Stimulated activated CD4-positive, alpha-beta T cell treated with anti-CD3 and anti-CD28 coated beads, TNF-alpha, amount 100 ng/mL, for 4 hours (primary cell): ENCODE measurements at places on chromosomes 6 and 20.

GRCh38 chr20:58374906-58375758 lies 13.9 kb upstream of the VAPB start:
- no peak for DNase-seq

GRCh38 chr20:21053002-21053762 lies 53.0 kb downstream of the LINC00237 start:
- no peak for DNase-seq

GRCh38 chr6:2630891-2631571 lies 119.7 kb downstream of the MYLK4 start:
- no peak for DNase-seq

DNA sequence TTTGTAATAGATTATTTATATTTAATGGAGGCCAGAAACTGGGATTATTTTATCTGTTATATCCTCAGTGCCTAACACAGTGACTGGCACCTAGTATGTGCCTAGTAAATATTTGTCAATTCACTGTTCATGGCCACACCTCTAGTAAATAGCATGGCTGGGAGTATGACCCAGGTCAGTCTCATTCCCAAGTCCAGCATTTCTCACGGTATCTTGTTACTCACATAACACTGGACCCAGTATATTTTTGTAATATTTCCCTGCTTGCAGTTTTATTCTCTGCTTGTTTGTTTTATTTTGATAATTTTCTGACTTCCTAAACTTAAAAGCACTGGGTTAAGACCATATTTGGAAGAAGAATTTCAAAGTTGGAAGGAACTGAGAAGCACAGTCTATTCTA lies 47.7 kb downstream of the CTNNBL1 start:
- DNase-seq = no peak

DNA sequence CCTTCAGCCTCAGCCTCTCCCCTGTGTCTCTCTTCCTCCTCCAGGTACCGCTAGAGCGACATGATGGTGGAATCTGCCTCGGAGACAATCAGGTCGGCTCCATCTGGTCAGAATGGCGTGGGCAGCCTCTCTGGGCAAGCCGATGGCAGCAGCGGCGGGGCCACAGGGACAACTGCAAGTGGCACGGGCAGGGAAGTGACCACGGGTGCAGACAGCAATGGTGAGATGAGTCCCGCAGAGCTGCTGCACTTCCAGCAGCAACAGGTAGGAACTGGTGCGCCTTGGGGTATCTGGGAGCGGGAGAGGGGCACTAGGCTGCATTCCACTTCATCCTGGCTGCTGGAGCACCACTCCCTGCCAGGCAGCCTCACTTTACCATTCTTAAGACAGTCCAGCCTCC lies 19.5 kb downstream of the FOXP4 start:
- no peak for DNase-seq

DNA sequence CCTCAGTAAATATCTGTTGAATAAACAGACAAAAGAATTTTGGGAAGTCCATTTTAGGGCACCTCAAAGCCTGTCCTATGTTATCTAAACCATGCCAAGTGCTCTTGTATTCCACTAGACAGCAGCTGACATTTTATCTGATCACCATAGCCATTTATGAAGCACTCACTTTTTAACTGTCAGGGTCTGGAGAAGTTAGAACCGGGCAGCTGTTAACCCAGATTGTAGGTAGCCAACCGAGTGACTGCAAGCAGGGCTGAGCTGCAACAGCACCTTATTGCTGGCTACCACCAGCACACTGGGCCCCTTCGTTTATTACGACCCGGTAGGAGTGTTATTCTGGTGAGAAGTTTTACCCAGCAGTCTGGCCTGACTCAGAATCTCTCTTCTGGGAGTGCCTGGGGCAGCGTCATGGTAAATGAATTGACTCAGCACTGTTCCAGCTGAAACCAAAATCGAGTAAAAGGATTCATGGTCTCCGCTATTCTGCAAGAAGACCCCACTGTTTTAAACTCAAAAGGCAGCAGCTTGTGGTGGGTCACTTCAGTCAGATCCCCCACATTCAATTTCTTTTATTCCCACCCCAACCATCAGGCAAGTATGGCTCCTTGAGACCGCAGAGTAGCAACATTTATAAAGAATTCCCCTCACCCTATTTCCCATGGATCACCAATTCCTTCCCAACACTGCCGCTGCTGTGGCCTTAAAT lies 1.7 kb downstream of the UBE2V1 start:
- DNase-seq = no peak

- no peak for DNase-seq
Measured at GRCh38 chr6:83097204-83097603, 29.7 kb downstream of the DOP1A start.

GRCh38 chr20:59777331-59777725 lies 156.1 kb downstream of the SYCP2 start:
- DNase-seq = no peak

GRCh38 chr6:112863753-112864152 lies 516.6 kb downstream of the RFPL4B start:
- DNase-seq = no peak

DNA sequence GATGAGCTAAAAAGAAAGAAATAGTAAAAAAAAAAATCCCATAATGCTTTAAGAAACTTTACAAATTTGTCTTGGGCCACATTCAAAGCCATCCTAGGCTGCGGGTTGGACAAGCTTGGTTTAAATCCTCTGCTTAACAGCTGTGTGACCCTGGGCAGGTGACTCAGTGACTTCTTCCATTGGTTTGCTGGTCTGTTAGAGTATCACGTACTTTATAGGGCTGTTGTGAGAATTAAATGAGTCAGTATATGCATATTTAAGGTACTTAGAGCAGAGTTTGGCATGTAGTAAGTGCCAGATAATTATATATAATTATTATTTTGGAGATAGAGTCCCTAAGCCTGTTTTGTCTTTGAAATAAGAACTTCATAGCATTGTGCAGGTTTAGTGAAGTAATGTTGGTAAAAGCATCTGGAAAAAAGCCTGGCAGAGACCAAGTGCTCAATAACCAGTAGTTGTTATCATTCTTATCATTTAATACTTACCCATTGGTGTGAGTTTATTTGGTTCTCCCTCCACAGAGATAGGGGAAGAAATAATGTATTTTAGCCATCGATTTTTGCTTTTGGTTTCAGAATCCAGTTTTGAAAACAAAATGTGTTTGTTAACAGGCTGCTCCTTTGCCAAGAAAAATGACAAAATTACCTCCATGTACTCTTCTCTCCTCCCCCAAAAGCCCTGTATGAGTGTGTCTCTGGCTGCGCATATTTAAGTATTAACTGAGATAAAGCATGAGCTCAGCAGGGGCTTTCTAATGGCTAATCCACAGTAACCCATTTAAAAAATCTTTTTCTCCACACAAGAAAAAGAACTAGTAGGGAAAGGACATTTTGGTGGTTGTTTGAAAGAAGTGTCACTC lies 67.2 kb downstream of the FOXO3 start:
- no peak for DNase-seq

GRCh38 chr6:161035182-161035980 lies 43.8 kb downstream of the MAP3K4 start:
- no peak for DNase-seq

- no peak for DNase-seq
Measured at GRCh38 chr6:91420243-91420642, 833.4 kb upstream of the MAP3K7 start.

GRCh38 chr20:54650052-54650719 lies 174.8 kb downstream of the DOK5 start:
- DNase-seq = no peak

- no peak for DNase-seq
Measured at GRCh38 chr6:145042559-145042958, 692.8 kb downstream of the EPM2A start.

DNA sequence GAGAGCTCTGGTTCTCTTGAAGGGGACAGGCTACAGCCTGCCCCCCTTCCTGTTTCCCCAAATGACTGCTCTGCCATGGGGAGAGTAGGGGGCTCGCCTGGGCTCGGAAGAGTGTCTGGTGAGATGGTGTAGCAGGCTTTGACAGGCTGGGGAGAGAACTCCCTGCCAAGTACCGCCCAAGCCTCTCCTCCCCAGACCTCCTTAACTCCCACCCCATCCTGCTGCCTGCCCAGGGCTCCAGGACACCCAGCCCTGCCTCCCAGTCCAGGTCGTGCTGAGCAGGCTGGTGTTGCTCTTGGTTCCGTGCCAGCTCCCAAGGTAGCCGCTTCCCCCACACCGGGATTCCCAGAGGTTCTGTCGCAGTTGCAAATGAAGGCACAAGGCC lies 9.8 kb downstream of the VEGFA start:
- DNase-seq = no peak

DNA sequence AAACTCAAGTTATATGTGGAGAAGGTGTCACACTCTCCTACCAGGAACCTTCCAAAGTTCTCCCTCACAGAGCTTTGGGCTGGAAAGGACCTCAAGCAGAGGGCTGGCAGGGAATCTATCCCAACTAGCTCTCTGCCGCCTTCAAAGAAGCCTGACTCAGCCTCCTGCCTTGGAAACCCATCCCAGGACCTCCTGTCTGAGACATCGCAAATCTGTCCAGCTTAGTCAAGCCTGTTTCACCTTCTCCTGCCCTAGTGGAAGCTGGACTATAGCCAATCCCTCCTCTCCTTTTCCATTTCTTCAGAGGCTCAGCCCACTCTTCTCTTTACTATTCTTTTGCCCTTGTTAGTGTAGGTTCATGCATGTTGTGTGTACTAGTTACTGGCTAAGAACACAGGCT lies 48.2 kb upstream of the FOXP4 start:
- DNase-seq = no peak

- no peak for DNase-seq
Measured at GRCh38 chr6:169142538-169142844, 111.2 kb downstream of the THBS2 start.

DNA sequence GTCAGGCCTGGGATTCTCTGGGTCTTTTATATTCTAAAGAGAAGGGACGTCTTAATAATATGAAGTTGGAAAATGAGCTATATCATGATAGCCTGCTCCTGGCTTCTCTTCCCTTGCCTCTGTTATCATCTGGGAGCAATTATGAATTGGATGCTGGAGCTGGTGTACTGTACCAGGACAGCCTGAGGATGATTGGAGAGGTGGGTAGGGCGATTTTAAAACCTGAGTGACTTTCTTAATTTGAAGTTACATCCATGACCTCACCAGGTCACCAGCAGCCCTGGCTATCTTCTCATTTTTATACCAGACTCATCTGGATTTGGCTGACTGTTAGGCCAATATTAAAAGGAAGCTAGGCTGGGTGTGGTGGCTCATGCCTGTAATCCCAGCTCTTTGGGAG lies 317.6 kb downstream of the CLIC5 start:
- DNase-seq = no peak

- no peak for DNase-seq
Measured at GRCh38 chr6:14945461-14946185, 300.2 kb upstream of the JARID2 start.

DNA sequence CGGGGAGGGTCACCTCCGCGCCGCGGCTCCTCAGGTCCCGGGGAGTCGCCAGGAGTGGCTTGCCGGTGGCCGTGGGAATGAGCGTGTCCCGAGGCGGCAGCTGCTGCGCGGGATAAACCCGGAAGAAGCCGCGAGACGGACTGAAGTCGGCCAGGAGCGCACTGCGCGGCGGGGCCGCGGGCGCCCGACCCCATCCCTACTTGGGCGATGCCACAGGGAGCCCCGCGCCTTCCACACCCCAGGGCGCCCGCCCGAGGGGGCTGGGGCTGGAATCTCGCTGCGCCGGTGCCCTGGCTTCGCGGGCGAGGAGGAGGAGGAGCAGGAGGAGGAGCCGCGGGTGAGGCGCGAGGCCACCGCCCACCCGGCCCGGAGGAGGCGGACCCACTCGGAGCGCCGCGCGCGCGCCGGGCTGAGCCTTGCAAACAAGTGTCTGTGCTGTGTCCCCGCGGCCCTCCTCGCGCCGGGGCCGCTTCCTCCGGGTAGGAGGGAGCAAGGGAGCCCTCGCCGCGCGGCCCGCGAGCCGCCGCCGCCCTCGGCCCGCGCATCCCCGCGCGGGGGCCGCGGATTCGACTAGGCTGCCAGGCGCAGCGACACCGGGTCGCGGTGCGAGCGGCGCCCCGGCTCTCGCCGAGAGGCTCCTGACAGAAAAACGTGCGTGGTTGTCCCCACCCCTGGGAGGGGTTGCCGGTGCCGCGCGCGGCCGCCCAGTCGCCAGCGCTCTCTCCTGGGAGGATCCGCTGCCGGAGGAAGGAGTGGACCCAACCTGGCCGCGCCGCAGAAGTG lies at the start of gene ZDHHC14:
Gene ZDHHC14 (plus strand): TSS at position 412 of the 783 bp plus-strand sequence.
- peak; percentile 84 for DNase-seq

- DNase-seq = no peak
Measured at GRCh38 chr20:754904-755303, 13.4 kb downstream of the SLC52A3 start.

DNA sequence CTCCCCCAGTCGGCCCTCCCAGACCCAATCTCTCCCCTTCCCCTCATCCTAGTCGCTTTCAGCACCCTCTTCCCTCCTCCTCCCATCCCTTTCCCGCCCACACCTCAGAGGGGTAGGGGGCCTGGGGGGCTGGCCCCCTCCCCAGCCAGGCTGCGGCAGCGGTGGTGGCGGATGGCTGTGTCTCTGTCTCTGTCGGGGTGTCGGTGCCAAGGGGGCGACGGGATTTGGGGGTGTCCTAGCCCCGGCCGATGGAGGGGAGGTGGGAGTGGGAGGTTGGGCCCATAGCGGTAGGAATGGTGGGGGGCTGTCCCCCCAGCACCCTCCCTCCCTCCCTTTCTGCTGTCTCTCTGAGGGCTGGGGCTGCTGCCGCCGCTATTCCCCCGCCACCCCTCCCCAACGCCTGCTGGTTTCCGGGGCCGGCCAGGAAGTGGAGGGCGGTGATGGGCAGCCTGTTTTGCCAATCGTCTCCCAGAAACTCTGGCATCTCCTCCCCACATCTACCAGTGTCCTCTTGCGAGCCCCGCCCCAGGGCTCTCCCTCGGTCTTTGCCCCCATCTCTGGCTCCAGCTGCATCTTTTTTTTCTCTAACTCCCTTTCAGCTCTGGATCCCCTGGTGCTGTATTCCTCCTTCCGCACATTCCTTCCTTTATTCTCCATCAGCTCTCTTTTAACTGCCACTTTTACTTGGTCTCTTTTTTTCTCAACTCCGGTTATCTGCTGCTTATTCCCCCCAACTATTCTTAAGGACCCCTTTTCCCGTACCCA lies at the start of gene AGPAT1:
Gene AGPAT1 (minus strand): TSS at position 374 of the 765 bp plus-strand sequence. CDS start 4,588 bp downstream, outside the sequence.
- peak; percentile 96 for DNase-seq

- no peak for DNase-seq
Measured at GRCh38 chr6:52518279-52518945, 58.4 kb downstream of the TRAM2 start.

DNA sequence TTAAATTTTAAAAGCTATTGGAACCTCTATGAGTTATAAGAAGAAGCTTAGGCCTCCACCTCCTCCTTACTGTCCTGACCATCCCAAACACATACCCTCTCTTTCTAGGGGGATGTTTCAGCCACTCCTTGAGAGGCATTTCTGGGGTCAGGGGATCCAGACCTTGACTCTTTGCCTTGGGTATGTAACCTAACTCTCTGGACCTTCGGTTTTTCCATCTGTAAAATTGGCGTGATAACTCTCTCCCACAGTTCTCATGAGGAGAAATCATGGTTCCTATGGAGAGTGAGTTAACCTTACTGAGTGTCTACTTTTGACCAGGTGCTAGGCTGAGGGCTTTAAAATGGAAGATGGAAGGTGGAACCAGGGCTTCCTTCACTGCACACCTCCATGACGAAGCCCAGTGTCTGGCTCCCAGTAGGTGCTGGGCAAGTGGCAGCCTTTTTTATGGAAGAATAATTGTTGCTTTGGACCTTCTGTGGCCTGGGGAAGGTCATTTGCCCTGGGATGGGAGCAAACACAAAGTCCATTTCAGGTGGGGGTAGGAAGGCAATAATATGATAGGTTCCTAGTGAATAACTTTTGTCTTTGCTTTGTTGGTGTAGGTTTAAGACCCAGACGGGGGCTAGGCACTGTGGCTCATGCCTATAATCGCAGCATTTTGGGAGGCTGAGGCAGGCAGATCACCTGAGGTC lies 18.4 kb downstream of the FOXP4 start:
- no peak for DNase-seq
